ENCODE measurements at places on chromosomes 12 and 14. TPM values are rescaled to one million over a fixed set of nuclear protein-coding genes. Genes with fewer than 3 reads are reported as not detected.

- no peak for DNase-seq
These were observed 55.0 kb downstream of the C14orf132 start for GRCh38 chr14:96094211-96094610.

DNA sequence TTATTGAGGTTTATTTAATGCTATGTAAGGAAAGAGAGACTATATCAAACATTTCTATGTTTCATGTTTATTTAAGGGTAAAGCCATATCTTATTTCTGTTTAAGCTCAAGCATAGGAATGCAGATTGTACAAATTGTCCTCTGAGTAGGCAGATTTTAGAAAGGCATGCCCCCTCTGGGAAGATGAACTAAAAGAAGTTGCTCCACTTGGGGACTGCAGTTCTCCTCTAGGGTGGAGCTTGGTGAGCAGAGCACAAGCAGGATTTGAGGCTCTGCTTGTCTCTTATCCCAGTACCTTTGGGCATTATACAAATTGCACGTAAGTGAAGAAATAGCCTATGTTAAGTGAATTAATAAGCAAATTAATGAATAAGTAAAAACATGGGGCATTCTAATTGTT lies 96.2 kb upstream of the PDE3A start:
- DNase-seq, result no peak

Gene PPP1R36
- 0.75 TPM for total RNA-seq

- no peak for DNase-seq
These were observed 24.2 kb downstream of the CRACR2A start for GRCh38 chr12:3728686-3729085.

Gene KCNMB4
- total RNA-seq, result 1.6 TPM

Measured in kidney epithelial cell (primary cell).